ENCODE measurements at places on chromosomes 7 and 10.

DNA sequence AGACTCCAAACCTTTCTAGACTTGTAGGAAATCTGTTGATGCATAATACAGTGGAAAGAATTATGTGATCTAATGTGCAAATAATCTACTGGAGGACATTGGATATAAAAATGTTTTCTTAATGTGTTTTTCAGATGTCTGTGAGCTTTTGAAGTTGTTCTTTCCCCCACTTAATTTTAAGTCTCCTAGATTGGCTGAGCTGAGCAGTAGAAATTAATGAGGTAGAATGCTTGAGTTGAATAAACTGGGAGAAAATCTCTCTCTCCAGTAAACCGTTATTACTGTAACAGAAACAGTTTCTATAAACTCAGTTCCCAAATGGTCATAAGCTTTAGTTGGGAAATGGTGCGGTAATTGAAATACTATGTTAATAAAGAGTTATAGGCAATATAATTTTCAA, 15.7 kb downstream of the CSGALNACT2 start:
- DNase-seq = no peak
- no peak overlapping the region for H3K27ac ChIP-seq
- peaks cover 7% of the 10 kb centered on the region for H3K36me3 ChIP-seq

GRCh38 chr10:78203915-78204818, 170.5 kb downstream of the RPS24 start:
- peaks cover 24% of the 10 kb centered on the region for H3K27me3 ChIP-seq
- H3K4me1 ChIP-seq = peaks cover 5% of the 10 kb centered on the region
- H3K36me3 ChIP-seq = no peaks in the 10 kb centered on the region
- peak; percentile 28 for DNase-seq
- no peak overlapping the region for H3K4me3 ChIP-seq

GRCh38 chr7:112495810-112496462, 15.1 kb downstream of the LSMEM1 start:
- no peak overlapping the region for H3K4me3 ChIP-seq
- no peak overlapping the region for H3K27ac ChIP-seq
- H3K36me3 ChIP-seq = no peaks in the 10 kb centered on the region
- DNase-seq = peak; percentile 74
- no peaks in the 10 kb centered on the region for H3K27me3 ChIP-seq

GRCh38 chr7:45055016-45055415, 33.8 kb downstream of the NACAD start:
- no peak for DNase-seq
- H3K27ac ChIP-seq = no peak overlapping the region
- no peak overlapping the region for H3K4me3 ChIP-seq
- peaks cover 2% of the 10 kb centered on the region for H3K4me1 ChIP-seq
- H3K36me3 ChIP-seq = peaks cover 35% of the 10 kb centered on the region
- no peaks in the 10 kb centered on the region for H3K27me3 ChIP-seq

- H3K4me1 ChIP-seq = peaks cover 10% of the 10 kb centered on the region
- DNase-seq = peak; percentile 26
- no peaks in the 10 kb centered on the region for H3K36me3 ChIP-seq
- no peak overlapping the region for H3K27ac ChIP-seq
- no peaks in the 10 kb centered on the region for H3K27me3 ChIP-seq
Measured at GRCh38 chr10:74824900-74825370, 1.5 kb upstream of the KAT6B start.

GRCh38 chr10:4022473-4022872, 237.5 kb upstream of the KLF6 start:
- H3K27me3 ChIP-seq = no peaks in the 10 kb centered on the region
- no peak overlapping the region for H3K4me3 ChIP-seq
- peaks cover 7% of the 10 kb centered on the region for H3K4me1 ChIP-seq
- no peaks in the 10 kb centered on the region for H3K36me3 ChIP-seq
- DNase-seq = peak; percentile 43
- H3K27ac ChIP-seq = no peak overlapping the region

DNA sequence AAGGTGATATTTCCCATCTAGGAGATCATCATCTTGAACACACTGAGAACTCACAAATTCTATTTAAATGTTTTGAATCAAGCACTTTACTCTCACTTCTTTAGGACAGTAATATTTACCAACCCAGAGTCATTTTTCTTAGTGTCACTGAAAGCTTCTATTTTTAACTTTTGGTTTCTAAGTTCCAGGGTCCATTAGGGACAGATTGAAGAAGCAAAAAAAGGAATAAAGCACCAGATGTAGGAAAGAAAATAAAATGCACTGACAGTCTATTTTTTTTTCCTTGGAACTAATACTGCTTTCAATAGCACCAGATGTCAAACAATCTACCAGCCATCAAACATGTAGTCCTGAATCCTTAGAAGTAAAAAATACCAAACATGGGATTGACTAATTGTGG, 526.7 kb upstream of the LRRN3 start:
- no peaks in the 10 kb centered on the region for H3K4me1 ChIP-seq
- H3K27me3 ChIP-seq = no peaks in the 10 kb centered on the region

DNA sequence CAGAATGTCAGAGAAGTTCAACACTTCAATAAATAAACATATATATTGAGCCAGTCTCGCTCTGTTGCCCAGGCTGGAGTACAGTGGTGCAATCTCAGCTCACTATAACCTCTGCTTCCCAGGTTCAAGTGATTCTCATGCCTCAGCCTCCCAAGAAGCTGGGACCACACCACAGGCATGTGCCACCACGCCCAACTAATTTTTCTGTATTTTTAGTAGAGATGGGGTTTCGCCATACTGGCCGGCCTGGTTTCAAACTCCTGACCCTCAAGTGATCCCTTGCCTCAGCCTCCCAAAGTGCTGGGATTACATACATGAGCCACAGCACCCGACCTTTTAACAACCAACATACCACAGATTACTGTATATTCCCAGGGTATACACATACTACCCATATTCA, 134.2 kb downstream of the JMJD1C start:
- no peak overlapping the region for H3K27ac ChIP-seq
- no peaks in the 10 kb centered on the region for H3K27me3 ChIP-seq
- peaks cover 2% of the 10 kb centered on the region for H3K4me1 ChIP-seq
- no peak overlapping the region for H3K4me3 ChIP-seq
- DNase-seq = peak; percentile 41

DNA sequence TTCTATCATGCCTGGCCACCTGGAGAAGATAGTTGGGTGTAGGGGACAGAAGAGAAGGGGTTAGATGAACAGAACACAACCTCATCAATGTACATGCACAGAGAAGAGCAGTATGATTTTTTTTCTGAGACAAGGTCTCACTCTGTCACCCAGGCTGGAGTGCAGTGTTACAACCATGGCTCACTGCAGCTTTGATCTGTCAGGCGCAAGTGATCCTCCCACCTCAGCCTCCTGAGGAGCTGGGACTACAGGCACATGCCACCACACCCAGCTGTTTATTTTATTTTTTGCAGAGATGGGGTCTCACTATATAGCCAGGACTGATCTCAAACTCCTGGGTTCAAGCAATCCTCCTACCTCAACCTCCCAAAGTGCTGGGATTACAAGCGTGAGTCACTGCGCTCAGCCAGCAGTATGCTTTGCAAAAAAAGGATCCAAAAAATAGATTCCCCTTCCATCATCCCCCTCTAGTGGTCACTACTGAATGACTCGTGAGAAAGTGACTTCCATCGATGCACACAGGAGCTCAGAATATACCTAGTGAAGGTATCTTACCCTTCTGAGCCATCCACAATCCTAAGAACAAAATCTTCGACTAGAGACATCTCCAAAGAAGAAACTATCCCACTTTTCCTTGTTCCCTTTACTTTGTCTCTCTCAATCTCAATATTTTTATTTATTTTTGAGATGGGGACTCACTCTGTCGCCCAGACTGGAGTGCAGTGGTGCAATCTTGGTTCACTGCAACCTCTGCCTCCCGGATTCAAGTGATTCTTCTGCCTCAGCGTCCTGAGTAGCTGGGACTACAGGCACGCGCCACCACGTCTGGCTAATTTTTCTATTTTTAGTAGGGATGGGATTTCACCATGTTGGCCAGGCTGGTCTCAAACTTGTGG, 21.0 kb downstream of the ZCWPW1 start:
- peaks cover 3% of the 10 kb centered on the region for H3K27me3 ChIP-seq
- H3K4me3 ChIP-seq = no peak overlapping the region
- DNase-seq = peak; percentile 75
- no peaks in the 10 kb centered on the region for H3K36me3 ChIP-seq
- H3K27ac ChIP-seq = no peak overlapping the region
- peaks cover 3% of the 10 kb centered on the region for H3K4me1 ChIP-seq

GRCh38 chr7:151080067-151080521, 515 bp downstream of the FASTK start:
- H3K4me3 ChIP-seq = peak overlapping the region; percentile 96
- peaks cover 49% of the 10 kb centered on the region for H3K4me1 ChIP-seq
- H3K27me3 ChIP-seq = no peaks in the 10 kb centered on the region
- DNase-seq = peak; percentile 47

GRCh38 chr10:35644050-35644950, 2.2 kb upstream of the FZD8 start:
- H3K27me3 ChIP-seq = no peaks in the 10 kb centered on the region
- DNase-seq = peak; percentile 18
- peaks cover 17% of the 10 kb centered on the region for H3K4me1 ChIP-seq

- no peaks in the 10 kb centered on the region for H3K27me3 ChIP-seq
- peak; percentile 41 for DNase-seq
- peaks cover 8% of the 10 kb centered on the region for H3K4me1 ChIP-seq
- H3K4me3 ChIP-seq = no peak overlapping the region
Measured at GRCh38 chr7:82441669-82442478, 1.7 kb downstream of the CACNA2D1 start.

GRCh38 chr10:19250546-19250945, 201.9 kb downstream of the MALRD1 start:
- H3K4me1 ChIP-seq = no peaks in the 10 kb centered on the region
- no peak for DNase-seq
- H3K36me3 ChIP-seq = no peaks in the 10 kb centered on the region
- no peaks in the 10 kb centered on the region for H3K27me3 ChIP-seq

- no peaks in the 10 kb centered on the region for H3K36me3 ChIP-seq
- no peak overlapping the region for H3K4me3 ChIP-seq
- H3K4me1 ChIP-seq = peaks cover 15% of the 10 kb centered on the region
- no peaks in the 10 kb centered on the region for H3K27me3 ChIP-seq
- no peak overlapping the region for H3K27ac ChIP-seq
Measured at GRCh38 chr10:78405231-78405630, 371.6 kb downstream of the RPS24 start.

DNA sequence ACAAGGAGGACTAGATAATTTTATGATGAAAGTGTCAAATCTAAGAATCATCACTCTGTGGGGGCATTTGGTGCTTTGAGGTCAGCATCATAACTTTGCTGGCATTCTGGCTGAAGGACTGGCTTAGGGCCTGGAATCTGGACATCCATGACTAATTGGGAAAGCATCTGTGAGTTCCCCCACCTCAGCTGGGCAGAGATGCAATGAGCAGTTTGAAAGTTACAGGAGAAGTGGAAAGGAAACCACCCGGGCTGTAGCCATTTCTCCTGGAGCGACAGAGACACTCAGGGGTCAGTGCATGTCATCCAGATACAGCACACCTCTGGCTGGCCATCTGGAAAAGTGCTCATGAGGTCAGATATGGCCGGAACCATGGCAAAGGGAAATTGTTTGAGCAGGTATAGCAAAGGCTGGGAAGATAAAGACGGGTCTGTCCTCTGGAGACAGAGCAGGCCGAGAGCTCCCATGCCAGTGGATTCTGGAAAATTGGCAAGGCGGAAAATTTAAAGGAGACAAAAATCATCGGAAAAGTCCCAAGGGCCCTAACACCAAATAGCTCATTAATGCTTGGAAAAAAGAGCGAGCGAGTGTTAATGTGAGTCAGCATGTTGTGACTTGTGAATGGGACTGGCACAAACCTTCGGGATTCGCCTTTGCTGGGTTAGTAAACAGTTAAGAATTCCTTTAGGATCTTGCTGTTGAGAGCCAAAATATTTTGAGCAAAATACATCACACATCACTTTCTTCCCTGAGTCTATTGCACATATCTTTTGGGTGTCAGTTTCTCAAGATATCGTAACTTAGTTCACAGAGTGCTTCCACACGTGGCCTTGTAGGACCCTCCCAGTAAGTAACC, 188.4 kb upstream of the AGK start:
- no peak overlapping the region for H3K4me3 ChIP-seq
- H3K27ac ChIP-seq = peak overlapping the region; percentile 97
- H3K36me3 ChIP-seq = no peaks in the 10 kb centered on the region
- H3K4me1 ChIP-seq = peaks cover 8% of the 10 kb centered on the region
- DNase-seq = peak; percentile 75

GRCh38 chr10:44013981-44014380, 365.3 kb upstream of the ZNF32 start:
- H3K36me3 ChIP-seq = no peaks in the 10 kb centered on the region
- DNase-seq = no peak
- H3K27me3 ChIP-seq = peaks cover 13% of the 10 kb centered on the region
- no peak overlapping the region for H3K4me3 ChIP-seq
- H3K4me1 ChIP-seq = peaks cover 4% of the 10 kb centered on the region

DNA sequence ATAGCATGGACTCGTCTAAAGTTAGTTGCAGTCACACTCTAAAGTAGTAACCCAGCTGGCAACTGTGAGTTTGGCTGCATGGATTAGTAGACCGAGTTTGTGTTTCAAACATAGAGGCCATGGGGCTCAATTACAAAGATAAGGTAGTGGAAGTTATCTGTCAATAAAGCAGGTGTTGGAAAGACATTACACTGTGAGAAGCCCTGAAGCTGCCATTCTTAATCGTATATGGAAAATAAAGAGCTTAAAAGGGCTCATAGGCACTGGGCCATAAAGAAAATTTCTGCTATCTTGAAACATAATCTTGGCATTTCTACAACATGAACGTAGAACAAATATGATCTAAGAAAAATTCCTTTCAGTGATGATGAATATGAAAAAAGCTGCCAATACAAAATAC, 837.7 kb downstream of the REEP3 start:
- no peak overlapping the region for H3K4me3 ChIP-seq
- DNase-seq = no peak
- no peaks in the 10 kb centered on the region for H3K4me1 ChIP-seq
- H3K27ac ChIP-seq = no peak overlapping the region

DNA sequence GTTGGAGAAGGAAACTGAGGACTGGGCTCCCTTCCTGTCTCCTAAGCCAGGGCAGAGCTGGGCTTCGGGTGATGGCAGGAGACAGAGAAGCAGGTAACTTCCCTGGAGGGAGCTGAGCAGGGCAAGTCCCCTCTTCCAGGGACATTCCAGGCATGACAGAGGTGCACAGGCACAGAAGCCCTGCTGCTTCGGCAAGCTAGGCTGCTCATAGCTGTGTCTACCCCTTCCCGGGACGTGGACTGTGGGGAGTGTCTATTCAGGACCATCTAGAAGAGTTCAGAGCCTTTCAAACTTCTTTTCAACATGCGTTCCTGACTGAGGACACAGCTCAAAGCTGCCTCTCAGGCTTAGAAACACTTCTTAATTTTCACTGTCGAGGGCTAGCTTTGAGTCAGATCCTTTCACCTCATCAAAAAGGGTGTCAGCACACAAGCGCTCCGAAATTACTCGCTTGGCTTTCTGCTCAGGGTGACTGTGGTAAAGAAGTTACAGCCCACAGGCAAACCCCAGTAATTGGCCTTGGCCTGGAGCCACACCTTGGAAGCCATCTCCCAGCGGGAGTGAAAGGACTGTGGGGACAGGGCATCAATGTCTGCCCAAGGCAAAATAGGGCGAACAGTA, 63.7 kb upstream of the STEAP1B start:
- H3K27me3 ChIP-seq = no peaks in the 10 kb centered on the region
- H3K4me1 ChIP-seq = peaks cover 29% of the 10 kb centered on the region
- H3K4me3 ChIP-seq = peak overlapping the region; percentile 31
- H3K36me3 ChIP-seq = no peaks in the 10 kb centered on the region

GRCh38 chr7:43077732-43078391, 34.6 kb upstream of the HECW1 start:
- no peak overlapping the region for H3K27ac ChIP-seq
- peaks cover 2% of the 10 kb centered on the region for H3K4me1 ChIP-seq
- DNase-seq = peak; percentile 30
- no peaks in the 10 kb centered on the region for H3K27me3 ChIP-seq

Data from mesenchymal stem cell (in vitro differentiated cells and primary cell).